Stimulated activated CD4-positive, alpha-beta T cell treated with anti-CD3 and anti-CD28 coated beads, Interleukin-12 subunit alpha, Interleukin-12 subunit beta, amount 100 ng/mL, for 24 hours (primary cell): ENCODE measurements at places on chromosomes 1 and 21.

DNA sequence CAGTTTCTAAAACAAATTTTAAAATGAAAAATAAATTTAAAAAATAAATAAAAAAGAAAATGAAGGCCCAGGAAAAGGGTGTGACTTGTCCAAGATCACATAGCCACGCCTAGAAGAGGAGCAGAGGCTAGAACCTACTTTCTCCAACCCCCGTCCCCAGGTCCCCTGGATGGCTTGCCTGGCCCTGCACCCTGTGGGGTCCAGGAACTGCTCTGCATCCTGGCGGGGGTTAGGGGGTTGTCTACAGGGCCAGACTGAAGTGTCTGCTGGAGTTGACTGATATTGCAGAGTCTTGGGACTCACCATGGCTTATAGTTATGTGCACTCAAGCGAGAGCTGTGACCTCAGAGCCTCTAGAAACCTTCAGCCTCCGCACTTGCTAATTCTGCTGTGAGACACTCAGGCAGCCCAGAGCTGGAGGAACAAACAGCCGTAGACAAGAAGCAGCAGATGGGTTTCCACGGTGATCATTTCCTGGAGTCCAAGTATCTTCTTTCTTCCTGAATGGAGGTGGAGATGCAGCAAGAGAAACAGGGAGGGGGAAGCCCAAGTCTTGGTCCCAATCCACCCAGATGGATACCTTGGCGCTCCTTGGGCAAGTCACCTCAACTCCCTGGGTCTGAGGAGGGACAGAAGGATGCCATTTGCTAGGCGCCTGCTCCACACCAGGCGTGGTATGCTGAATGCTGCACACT lies 5.2 kb upstream of the EXTL1 start:
- no peak for DNase-seq

GRCh38 chr1:116334868-116335635 lies 38.0 kb upstream of the ATP1A1 start:
- DNase-seq: no peak

DNA sequence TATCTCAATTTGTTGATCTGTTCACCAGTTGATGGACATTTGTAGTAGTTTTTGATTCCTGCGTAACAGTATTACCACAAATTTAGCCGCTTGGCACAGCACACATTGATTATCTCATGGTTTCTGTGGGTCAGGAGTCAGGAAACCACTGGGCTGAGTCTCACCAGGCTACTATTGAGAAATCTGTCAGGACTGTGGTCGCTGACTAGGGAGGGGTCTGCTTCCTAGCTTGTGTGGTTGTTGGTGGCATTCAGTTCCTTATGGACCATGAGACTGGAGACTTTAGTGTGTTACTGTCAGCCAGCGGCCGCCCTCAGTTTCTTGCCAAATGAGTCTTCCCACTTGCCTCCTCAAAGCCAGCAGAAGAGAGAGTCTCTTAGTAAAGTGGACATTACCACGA lies 9.8 kb downstream of the PEX14 start:
- DNase-seq: no peak

DNA sequence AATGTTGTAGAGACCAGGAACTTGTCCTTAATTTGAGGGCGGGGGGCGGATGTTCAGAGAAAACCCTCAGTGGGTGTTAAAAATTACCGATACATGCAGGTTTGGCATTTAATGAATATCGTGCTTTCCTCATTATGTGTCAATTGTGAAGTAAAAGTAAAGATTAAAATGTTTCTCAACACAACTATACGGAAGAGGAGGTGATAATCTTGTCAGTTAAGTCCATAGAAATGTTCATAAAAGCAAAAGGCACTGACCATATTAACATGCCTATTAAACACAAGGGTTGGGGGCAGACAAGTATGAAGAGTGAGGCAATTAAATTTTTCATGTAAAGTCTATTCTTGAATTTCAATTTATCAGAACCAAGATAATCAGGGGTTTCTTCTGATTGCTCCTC lies 1.3 kb downstream of the BRINP3 start:
- no peak for DNase-seq

GRCh38 chr21:45073301-45074047 lies 906 bp upstream of the ADARB1 start:
- DNase-seq: no peak

- no peak for DNase-seq
Observed at GRCh38 chr1:108972951-108973350, 9.7 kb upstream of the CLCC1 start.

- DNase-seq: no peak
Observed at GRCh38 chr1:7912743-7913557, 27.7 kb downstream of the TNFRSF9 start.

DNA sequence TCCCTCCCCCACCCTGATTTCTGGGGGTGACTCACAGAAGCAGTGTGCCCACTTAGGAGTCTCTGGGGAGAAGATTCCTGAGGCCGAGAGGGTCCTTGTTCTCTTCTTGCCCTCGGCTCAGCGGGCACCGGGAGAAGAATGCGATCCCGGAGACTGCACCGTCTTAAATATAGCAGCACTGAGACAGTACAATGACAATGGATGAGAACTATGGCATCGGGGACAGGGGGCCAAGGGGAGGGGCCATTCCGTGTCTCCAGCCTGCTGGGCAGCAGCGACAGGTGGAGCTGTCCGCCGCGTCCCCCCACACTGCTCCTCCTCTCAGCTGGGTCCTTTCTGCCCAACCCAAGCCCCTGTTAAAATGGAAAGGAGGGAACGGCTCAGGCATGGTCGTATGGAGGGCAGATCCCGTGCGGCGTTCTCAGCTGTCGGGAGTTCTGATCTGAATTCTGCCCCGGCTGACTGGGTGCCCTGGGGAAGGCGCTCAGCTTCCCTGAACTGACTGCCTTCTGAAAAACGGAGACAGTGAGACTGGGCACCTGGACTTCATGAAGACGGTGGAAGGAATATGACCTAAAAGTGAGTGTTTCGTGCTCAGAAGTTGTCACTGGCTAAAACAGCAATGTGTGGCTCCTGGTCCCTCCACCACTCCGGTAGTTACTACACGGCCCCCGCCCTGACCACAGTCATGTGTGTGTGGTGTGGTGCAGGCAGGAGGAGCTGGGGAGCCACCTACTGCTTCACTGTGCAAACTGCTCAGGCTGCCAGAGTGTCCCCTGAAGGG lies at the start of gene MYOM3:
TSS of gene MYOM3 (minus strand) at position 140 of the 784 bp plus-strand sequence. CDS start 3,499 bp downstream, outside the sequence.
- peak; percentile 10 for DNase-seq

GRCh38 chr1:227428803-227429202 lies 110.5 kb upstream of the CDC42BPA start:
- DNase-seq: no peak

DNA sequence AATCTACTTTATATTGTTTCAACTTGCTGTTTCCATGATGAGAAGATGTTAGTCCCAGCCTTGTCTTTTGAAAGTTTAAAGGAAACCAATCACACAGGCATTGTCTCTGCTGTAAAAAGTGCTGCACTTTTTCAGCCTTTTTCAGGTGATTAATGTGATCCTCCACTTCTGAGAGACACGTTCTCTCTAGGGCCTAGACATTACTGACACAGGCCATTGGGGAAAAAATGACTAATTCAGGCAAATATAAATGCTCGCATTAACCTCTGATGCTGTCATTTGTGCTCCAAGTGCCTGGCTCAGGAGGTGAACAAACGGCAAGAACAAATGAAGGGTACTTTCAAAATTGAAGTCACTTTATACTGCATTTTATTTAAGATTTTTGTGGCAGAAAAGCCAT lies 32.4 kb upstream of the RGS7 start:
- DNase-seq: no peak

- no peak for DNase-seq
Observed at GRCh38 chr1:29123053-29123886, 433 bp downstream of the TMEM200B start.

DNA sequence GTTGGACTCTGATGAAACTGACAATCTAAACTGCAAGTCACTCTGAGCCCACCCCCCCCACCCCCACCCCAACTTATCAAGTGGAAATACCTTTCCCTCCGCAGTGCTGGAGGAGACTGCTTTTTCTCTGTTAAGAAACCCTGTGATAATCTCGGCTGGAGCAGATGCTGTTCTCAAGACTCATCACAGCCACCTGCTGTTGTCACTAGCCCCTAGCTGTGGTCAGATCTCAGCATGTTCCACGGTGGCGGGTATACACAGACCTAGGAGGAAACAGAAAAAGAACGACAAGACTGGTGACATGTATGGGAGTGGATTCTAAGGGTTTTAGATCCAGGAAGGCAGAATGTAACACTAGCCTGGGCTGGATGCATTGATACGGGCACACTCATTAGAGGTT lies 2.3 kb downstream of the ACTL8 start:
- no peak for DNase-seq

DNA sequence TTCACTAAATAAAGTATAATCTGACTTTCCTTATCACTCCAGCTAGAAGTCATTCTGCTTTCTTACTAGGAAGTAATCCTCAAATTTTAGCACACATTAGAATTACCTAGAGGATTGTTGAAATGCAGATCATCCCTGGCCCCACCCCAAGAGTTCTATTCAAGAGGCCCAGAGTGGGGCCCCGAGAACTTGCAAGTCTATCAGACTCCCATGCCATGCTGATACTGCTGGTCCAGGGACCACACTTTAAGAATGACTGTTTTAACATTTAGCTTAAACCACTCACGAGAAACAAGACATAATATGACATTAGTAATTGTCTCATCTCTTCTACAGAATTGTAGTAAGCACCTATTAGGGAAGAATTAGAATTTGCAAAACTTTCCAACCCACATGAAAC lies 7.7 kb upstream of the SYNJ1 start:
- no peak for DNase-seq

DNA sequence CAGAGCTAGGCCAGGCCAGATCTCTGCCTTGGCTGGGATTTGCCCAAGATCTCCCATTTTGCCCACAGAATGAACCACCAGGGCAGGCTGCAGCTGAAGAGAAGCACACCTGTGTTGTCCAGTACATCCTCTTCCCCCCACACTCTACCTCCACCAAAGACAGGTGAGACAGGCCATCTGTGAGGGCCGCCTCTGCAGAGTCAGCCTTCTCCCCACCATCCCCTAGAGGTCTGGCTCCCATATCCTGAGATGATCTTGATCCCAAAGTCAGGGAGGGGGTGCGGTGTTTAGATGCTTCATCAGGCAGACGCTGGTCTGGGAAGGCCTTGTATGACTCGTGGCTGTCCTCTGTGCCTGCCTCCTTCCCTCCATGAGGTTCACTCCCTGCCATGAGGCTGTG lies 28.7 kb downstream of the HYI start:
- DNase-seq: no peak

DNA sequence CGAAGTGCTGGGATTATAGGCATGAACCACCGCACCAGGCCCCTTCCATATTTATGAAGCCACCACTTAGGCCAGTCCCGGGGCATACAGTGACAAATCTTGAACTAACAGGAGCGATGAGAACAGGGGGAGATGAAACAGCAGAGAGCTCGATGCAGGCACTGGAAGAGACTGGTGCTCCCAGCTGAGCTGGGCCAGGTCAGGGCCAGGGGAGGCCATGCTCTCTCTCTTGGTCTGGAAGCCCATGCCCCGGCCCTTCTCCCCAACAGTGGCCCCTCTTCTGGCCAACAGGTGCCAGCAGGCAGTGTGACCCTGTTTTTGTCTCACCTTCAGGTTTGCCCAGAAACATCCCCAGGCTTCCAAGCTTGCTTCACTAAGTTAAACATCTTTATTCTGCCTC lies 269.9 kb upstream of the C1orf174 start:
- DNase-seq: no peak

GRCh38 chr1:74199504-74199903 lies 1.5 kb downstream of the FPGT start:
- DNase-seq: no peak

- no peak for DNase-seq
Observed at GRCh38 chr1:7717748-7718368, 53.2 kb upstream of the VAMP3 start.

DNA sequence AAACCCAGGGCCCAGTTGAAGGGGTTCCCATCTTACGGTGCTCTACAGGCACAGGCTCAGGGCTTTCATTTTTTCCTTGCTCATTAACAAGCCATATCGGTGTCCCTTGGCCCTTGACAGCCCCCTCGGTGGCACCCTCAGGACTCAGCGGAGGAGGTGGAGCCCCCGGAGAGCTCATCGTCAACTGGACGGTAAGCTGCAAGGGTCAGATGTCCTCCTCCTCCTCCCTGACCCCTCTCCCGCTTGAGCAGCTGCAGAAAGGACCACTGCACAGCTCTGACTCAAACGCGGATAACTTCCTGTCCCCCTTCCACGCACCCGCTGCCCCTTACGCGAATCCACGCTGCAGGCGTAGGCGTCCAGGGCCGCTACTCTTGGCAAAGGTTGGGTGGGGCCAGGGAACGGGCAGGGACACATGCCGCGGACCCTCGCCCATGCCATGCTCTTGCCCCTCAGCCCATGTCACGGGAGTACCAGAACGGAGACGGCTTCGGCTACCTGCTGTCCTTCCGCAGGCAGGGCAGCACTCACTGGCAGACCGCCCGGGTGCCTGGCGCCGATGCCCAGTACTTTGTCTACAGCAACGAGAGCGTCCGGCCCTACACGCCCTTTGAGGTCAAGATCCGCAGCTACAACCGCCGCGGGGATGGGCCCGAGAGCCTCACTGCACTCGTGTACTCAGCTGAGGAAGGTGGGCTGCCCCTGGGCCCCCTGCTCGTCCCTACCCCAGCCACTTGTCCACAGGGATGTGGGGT lies 14.7 kb downstream of the TMEM81 start:
- no peak for DNase-seq
